ENCODE measurements at places on chromosomes 11 and 22.

GRCh38 chr11:6443269-6444003 lies 2.6 kb upstream of the HPX start:
- DNase-seq, result peak; percentile 68

DNA sequence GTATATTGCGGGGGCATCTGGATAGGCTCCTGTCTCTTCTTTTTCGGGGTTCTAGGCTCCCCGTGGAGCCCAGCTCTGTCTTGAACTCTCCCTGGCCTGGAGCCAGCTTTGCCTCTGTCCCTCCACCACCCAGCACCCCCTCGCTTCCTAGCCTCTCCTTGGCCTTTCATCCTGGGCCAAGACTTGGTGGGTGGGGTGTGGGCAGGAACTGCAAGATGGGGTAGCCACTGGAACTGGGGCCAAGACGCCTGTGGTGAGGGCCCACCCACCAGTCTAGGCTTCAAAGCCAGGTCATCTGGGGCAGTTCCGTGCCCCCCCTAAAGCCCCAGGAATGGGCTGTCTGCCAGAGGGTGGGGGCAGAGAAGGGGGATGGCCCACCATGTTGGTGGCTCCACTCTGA lies 1.7 kb upstream of the CRYBB1 start:
- DNase-seq, result no peak

DNA sequence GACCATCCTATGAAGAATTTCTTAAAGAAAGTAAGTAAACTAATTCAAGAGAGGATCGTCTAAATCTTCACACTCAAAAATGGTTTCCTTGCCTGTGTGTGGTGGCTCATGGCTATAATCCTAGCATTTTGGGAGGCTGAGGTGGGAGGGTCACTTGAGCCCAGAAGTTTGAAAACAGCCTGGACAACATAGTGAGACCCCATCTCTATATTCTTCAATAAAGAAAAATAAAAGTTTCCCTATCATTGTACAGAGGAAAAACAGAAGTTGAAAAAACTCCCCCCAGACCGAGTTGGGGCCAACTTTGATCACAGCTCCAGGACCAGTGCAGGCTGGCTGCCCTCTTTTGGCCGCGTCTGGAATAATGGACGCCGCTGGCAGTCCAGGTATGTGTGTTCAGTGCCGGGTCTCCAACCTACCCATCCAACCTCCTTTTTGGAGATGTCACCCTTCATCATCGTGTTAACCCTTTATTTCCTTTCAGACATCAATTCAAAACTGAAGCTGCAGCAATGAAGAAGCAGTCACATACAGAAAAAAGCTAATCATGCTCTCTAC lies 3.0 kb downstream of the RPS25 start:
- DNase-seq, result peak; percentile 26

DNA sequence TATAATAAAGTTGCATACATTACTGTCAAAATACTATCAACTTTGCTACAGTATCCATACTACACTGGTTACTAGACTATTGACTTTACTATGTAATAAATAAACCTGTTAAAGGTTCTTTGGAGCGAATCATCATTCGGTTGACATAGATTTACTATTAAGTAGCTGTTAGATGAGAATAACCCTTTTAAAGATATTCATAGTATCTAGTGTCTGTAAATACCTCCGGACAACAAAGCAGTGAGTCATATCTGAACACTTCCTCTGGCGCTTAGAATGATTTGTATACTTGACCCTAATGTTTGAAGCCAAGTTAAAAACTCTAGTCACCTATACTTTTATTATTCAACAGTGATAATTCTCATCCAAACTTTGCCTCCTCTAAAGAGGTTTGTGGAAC lies 84.7 kb downstream of the MSANTD4 start:
- DNase-seq, result peak; percentile 42
